ENCODE measurements at places on chromosomes 5 and 9.

DNA sequence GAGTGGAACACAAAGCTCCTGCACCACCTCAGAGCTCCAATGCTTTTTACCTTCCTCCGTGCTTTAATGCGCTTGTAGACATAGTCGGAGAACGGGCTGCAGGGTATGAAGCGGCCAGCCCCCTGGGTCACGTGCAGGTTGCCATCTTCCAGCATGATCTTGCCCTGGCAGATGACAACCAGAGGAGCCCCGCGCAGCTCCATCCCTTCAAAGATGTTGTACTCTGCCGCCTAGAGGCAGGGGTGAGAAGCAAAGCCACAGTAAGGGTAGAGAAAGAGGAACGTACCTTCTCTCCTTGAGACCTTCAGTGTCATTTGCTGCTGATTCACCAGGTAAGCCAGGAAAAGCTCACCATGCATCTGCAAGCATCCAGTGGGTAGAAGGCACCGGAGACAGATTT, 112.3 kb downstream of the DPYSL3 start:
- DNase-seq = no peak

GRCh38 chr9:86181379-86182315, 77.8 kb downstream of the C9orf153 start:
- DNase-seq = no peak

DNA sequence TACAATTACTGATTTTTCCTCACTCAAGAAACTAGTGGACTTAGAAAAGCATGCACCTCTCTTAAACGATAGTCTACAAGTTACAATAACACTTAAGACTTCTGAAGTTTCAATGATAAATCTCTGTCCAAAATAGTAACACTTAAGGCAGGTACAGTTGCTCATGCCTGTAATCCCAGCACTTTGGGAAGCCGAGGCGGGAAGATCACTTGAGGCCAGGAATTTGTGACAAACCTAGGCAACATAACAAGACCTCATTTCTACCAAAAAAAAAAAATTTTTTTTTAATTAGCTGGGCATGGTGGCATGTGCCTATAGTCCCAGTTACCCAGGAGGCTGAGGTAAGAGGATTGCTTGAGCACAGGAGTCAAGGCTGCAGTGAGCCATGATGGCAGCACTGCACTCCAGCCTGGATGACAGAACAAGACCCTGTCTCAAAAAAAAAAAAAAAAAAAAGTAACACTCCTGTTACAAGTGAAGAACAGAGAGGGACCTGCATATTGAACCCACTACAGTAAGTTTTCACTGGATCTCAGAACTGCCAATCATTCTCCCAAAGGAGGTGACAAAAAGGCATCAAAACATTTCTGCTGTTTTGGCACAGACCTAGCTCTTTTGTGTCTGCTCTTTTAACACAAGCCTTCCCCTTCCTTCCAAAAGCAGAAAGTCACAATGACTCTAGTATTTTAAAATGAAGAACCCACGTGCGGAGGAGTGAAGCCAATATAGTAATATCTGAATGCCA, 3.5 kb downstream of the ABITRAM start:
- no peak for DNase-seq

DNA sequence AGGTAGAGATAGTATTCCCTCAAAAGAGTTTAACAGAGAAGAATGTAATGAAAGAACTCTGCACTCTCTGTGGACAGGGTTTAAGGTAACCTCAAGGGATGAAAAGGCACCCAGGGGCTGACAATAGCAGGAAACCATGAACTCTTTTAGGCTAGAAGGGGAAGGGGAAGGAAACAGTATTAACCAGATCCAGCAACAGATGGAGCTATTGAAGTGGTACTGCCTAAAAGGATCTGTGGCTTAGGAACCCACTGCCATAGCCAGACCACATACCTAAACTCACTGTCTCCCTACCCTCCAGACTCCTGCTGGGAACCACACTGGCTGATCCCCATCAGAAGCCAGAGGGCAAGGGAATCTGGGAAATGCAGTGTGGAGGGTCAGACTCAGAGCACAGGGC, 35.5 kb downstream of the PLGRKT start:
- DNase-seq = no peak

DNA sequence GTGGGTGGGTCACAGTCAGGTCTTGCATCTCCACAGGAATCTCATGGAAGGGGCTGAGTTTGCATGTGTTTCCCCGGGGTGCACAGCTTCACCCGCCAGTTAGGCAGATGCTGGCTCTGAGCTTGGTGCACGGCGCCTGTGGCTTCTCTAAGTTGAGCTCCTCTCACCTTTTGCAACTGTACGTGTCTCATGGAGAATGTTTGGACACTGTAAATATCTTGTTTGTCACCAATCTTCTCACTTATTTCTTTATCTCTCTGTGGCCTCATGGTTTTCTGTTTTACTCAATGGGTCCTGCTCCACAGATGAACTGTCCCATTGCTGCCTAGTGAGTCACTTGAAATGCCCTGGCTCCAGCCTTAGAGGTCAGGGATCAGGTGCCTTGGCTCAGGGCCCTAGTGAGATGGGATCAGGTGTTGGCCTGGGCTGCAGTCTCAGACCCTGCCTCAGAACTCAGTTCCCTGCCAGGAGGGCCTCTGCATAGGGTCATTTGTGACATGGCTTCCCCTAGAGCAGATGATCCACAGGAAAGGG, 61.6 kb downstream of the WNK2 start:
- no peak for DNase-seq

DNA sequence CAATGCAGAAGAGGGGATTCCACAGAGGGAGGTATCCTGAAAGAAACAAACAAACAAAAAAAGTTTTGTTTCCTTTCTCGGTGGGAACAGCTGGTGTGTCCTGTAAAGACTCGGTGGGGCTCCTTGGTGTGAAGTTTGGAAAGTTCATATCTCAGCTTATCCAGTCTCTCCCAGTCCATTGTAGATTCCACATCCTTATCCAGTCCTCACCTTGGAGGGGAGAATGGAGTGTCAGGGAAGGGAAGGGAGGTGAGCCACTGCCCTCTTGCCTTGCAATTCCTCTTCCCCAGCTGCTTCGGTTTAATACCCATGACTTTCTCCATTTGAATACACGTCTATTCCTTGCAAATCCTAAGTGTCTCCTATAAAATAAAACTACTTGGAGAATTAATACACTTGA, 234.5 kb downstream of the NFIB start:
- no peak for DNase-seq
